ENCODE measurements at places on chromosomes 2 and 18.

GRCh38 chr2:100986157-100986556 is 15.9 kb upstream of the RPL31 start:
- no peak for DNase-seq

DNA sequence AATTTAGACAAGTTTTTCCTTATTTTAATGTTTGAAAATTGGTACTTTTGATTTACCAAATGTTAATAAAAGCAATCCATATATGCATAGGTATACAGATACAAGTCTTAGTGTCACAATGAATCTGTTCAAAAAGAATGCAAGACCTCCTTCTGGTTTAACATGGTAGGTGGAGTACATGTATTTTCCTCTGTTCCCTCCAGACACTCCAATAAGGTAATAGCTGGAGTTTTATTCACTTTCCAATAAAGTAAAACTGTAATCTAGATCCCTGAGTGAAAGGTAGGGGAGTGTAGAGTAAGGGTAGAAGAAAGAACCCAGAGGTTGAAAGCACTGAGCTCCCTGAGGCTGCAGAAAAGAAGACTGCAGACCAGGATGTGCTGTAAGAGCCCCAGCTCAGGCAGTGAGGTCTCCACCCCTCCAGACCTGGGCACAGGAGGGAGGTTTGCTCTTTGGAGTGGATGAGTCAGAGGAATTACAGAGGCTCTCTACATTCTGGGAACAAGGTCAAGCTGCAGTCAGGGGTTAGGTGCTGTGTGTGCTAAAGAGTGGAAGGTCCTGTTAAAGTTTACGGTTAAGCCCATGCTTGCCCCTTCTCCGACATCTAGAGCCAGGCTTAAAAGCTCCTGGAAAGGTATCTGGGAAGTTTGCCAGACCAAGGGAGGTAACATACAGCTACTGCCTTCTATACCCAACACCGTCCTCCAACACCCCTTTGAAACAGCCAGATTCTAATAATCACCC is 27.6 kb upstream of the STAT1 start:
- DNase-seq = no peak

- no peak for DNase-seq
Observed at GRCh38 chr2:64610316-64610855, 43.3 kb downstream of the SERTAD2 start.

GRCh38 chr2:20207051-20207450 is 17.9 kb downstream of the SDC1 start:
- DNase-seq = no peak

- DNase-seq = no peak
Observed at GRCh38 chr2:226115102-226115831, 684.4 kb downstream of the IRS1 start.
